ENCODE measurements at places on chromosomes 6 and 20.

GRCh38 chr6:37548067-37548674 lies 48.5 kb upstream of the CCDC167 start:
- DNase-seq = no peak

GRCh38 chr20:4956200-4956810 lies 45.0 kb downstream of the SLC23A2 start:
- DNase-seq = no peak

DNA sequence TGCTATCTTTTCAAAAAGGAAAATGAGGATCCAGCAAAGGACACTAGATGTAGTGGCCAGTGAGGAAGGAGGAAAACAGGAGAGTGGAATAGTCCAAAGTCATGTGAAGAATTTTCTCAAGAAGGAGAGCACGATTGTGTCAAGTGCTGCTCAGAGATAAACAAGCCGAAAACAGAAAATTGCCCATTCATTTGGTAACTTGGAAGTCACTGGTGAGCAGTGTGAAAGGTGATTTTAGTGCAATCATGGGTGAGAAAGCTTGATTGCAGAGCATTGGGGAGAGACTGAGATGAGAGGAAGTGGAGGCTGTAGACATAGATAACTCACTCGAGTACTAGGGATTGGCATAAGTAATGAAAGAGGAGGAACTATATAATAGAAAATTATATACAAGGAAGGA lies 26.0 kb upstream of the PRDM1 start:
- DNase-seq = no peak

- no peak for DNase-seq
Measured at GRCh38 chr20:24615353-24615752, 145.9 kb downstream of the SYNDIG1 start.

DNA sequence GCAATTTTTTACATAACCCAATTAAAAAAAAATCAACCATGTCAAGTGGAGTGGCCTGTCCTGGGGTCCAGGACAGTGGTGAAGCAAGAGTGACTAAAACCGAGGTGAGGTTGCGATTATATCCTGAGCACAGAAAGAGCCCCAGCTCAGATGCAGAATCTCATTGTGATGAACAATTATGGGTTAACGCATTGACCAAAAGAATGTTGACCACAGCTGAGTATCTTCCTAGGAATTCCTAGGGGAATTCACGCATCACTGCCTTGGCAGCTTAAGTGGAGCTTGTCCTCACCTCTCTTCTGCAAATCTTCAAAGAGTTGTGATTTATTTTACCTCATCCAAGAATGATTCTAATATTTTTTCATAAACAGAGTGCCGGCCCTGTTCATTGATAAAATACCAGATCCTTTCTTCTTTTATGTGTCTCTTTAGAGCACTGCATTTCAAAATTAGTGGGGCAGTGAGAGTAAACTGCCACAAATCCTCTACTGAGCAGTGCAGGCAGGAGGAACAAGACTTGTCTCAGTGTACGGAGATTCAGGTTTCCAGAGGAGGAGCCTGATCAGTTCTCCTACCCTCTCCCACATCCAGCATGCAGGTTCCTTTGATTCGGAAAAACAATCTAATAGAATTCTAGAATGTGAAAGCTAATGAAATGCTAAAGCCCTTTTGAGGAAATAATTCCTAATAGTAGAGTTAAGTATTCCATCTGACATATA lies 60.1 kb upstream of the ZNF184 start:
- DNase-seq = no peak

DNA sequence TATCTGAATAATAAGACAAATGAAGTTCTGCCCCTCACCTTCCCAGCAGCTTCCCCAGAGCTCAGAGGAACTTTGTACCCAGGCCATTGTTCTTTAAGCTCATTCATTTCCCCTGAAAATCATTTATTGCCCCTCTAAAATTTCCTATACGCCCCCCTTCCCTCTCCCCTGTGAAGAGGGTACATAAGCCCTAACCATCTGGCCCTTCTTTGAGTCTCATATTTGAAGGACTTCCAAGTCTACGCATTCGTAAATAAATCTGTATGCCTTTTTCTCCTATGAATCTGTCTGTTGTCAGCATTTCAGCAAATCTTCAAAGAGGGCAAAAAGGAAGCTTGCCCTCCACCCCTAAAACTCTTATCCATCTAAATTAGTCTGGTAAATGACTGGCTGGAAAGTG lies 73.1 kb upstream of the DST start:
- DNase-seq = no peak

DNA sequence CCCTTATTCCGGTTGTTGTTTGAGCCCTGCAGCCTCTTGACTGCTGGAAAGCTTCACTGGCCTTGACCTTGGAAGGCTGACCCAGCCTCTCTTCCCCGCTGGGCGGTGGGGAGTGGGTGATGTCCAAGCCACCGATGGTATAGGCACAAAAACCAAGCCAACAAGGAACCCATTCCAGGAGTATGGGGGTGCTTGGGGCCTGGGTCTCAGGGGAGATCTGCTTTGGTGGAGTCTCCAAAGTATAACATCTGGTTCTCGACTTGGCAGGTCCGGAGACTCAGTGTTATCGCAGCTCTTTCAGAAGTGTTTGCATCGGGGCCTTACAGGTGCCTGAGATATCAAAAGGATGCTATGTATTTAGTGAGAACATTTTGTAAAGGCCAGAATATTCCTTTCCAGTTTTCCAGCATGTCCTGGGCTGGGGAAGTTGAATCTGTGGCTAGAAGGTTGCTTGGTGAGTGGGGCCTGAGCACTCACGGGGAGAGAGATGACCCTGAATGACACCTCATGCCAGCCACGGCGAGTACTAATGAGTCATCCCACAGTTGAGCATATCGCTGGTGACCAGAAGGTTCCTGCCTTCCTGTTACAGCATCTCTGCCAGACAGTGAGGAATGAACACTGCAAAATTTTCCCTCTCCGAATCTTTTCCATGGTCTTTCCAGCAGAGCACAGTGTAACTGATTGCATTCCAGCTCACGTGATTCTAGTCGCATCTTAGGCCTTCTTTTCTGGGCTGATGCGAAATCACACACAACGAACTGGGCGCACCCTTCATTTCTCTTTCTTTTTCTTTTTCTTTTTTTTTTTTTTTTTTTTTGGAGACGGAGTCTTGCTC lies 133.9 kb downstream of the ZDHHC14 start:
- no peak for DNase-seq

DNA sequence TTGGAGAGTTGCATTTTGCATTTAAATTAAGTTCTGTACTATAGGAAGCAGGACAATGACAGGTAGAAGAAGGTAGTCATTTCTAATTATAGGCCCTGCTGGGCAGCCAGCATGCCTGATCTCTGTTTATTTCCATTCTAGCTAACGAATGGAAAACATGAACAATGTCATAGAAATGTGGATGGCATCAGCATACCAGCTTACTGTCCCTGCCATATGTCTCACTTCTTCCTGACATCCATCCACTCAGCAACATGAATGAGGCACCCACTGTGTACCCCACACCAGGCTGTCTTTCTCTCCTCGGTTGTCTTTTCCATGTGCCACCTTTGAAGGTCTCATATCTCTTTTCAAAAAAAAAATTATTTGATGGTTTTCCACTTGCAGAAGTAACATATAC lies 11.1 kb downstream of the ADTRP start:
- no peak for DNase-seq

DNA sequence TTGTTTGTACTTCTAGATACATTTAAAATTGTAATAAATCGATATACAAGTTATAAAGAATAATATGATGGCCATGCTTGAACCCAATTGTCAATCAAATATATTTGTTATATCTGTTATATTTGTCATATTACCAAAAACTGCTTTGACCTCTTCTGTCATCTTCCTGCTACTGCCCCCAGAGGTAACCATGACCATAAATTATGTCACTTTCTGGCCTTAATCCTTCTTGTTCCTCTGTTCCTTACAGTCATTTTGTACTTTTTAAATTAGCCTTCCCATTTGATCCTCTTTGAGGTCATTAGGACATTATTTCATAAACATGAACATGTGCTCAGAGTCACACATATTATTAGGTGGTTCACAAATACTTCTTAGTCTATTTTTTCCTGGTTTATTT lies 124.7 kb downstream of the HFE start:
- DNase-seq = no peak

GRCh38 chr6:42520786-42521607 lies 42.8 kb upstream of the UBR2 start:
- DNase-seq = no peak

DNA sequence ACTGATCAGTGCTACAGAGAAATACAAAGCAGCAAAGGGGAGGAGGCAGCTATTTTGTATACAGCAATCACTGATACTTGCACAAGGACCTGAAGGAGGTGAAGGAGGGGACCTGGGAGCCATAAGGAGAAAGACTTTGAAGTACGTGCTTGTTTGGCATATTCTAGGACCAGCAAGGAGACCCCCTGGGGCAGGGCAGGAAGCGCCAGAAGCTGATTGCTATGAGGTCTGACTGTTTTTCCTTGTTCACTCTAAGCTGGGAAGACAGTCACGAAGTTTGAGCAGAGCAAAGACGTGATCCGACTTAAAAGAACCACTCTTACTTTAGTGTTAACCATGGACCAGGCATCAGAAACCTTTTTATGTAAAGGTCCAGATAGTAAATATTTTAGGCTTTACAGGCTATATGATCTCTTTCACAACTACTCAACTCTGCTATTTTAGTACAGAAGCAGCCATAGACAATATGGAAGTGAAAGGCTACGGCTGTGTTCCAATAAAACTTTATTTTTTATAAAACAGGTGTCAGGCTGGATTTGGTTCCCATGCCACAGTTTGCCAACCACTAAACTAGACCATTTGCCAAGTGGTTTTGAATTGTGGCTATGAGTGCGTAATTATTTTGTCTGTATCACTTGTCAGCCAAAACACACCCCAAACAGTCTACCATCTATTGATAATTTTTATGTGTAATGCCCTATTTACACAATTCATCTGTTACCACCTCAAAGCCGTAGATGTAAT lies 217.9 kb downstream of the PRL start:
- DNase-seq = no peak

- DNase-seq = no peak
Measured at GRCh38 chr6:2507016-2507415, 243.7 kb downstream of the MYLK4 start.

GRCh38 chr6:166932616-166933015 lies 23.7 kb downstream of the RNASET2 start:
- DNase-seq = no peak

DNA sequence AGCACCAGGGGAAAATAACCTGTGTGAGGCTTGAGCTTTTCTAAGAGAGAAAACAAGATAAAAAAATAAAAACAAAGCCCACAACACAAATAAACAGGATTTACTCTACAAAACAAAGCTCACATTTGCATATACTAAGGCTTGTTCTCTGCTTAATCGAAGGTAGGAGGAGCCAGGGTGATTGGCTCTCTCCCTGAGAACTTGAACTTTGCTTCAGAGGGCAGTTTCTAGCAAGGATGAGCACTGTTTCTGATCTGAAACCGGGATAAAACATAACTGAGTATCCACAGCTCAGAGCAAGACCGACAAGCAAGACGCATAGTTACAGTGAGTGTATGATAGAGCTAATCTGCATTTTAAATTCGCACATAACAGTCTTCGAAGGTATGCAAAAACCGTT lies 200.6 kb downstream of the PRKN start:
- DNase-seq = no peak

DNA sequence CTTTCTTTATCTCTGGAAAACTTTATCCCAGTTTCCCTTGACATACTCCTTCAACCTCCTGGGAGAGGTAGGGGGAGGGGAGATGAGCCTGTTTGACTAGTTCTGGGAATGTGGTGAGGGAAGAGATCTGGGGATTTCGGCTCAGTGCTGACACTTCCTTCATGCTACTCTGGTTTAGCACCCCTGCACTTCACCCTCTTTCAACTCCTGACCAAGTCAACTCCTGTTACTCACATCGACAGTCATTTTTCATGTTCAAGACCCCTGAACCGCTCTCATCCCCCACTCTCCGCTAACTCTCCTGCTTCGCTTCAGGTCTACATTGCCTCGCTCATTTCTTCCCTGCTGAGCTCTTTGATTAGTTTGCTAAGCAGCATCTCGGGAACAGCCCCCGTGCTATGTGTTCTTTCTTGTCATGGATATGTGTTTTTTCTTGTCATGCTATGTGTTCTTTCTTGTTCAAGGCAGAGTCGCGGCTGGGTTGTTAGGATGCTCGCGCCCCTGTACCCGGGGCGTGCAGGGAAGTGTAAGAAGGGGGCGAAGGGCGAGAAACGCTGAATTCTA lies 16.6 kb upstream of the TRIM27 start:
- peak; percentile 48 for DNase-seq

- DNase-seq = peak; percentile 50
Measured at GRCh38 chr6:167683028-167683862, 143.5 kb upstream of the AFDN start.

GRCh38 chr20:21356386-21356785 lies 40.9 kb downstream of the NKX2-4 start:
- DNase-seq = no peak

- DNase-seq = no peak
Measured at GRCh38 chr20:52809003-52809402, 163.2 kb upstream of the TSHZ2 start.

- no peak for DNase-seq
Measured at GRCh38 chr6:132725947-132726607, 12.2 kb upstream of the VNN1 start.

DNA sequence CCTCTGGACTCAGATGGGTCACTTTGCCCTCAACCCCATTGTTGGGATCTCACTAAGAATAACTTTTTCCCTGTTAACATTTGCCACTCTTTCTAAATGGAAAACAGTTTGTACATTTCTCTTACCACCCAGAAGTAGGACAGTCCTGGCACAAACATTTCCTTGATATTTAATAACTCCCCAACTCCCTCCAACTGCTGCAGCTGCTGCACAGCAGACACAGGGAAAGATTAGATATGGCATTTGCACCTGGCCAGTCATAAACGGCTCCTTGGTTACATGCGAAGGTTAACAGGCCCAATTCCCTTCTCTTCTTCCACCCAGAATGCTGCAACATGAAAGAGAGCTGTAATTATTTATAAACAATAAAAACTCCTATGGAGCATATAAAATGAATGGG lies 55.9 kb upstream of the SOX4 start:
- DNase-seq = no peak

- no peak for DNase-seq
Measured at GRCh38 chr6:99611148-99611547, 4.5 kb downstream of the PRDM13 start.

Measured in neural crest cell (in vitro differentiated cells).